ENCODE measurements at places on chromosomes 6 and 20. TPM values are rescaled to one million over a fixed set of nuclear protein-coding genes. Genes with fewer than 3 reads are reported as not detected.
A peak's percentile ranks its signal among the peaks of the same experiment; 100 is the strongest.

DNA sequence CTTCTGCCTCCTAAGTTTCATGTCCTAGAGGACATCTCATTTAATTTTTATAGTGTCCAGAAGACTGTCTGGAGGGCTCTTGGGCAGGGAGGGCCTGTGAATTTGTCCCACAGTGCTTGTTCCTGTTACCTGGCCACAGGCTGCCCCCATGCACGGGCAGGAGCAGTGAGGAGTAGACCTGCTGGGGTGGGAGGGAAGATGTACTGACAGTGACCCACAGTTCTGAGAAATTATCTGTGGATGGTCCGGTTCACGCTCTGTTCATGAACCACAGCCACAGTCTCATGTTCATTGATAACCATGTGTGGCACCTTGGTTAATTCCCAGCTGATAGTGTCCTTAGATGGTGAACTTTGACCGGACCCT is 18.8 kb upstream of the ZNF831 start:
- H3K4me3 ChIP-seq = no peak overlapping the region
- no peaks in the 10 kb centered on the region for H3K4me1 ChIP-seq
- H3K27ac ChIP-seq = no peak overlapping the region
- DNase-seq = no peak
- peaks cover 14% of the 10 kb centered on the region for H3K27me3 ChIP-seq

- no peaks in the 10 kb centered on the region for H3K27me3 ChIP-seq
- no peaks in the 10 kb centered on the region for H3K4me1 ChIP-seq
- H3K36me3 ChIP-seq = no peaks in the 10 kb centered on the region
These were observed 148.0 kb upstream of the SPTLC3 start for GRCh38 chr20:12860619-12861247.

DNA sequence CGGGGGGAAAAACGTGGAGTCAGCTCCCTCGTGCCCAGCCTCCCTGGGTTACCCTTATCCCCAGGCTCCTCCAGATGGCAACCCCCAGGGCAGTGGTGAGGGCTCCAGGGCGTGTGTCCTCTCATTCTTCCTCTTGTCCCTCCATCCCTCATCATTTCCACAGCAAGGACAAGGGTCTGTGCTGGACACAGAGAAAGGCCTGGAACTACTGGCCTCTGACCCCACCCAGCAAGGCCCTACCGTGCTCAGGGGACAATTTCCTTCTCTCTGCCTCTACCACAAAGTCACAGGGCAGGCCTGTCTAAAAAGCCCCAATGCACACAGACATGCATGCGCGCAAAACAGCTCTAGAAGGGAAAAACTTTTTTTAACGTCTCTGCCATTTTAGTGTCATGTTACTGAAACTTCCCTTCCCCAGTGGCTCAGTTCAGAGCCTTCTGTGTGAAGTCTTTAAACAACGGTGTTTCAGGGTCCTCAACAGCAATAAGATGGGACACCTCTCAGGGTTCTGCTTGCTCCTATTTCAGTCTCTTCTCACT is 1.1 kb upstream of the SLC35B2 start:
- DNase-seq = no peak
- H3K4me3 ChIP-seq = no peak overlapping the region
- peak overlapping the region; percentile 95 for H3K27ac ChIP-seq

- H3K27ac ChIP-seq = no peak overlapping the region
- H3K36me3 ChIP-seq = no peaks in the 10 kb centered on the region
- H3K4me3 ChIP-seq = no peak overlapping the region
- no peak for DNase-seq
These were observed 60.1 kb downstream of the SESN1 start for GRCh38 chr6:109034526-109034925.

DNA sequence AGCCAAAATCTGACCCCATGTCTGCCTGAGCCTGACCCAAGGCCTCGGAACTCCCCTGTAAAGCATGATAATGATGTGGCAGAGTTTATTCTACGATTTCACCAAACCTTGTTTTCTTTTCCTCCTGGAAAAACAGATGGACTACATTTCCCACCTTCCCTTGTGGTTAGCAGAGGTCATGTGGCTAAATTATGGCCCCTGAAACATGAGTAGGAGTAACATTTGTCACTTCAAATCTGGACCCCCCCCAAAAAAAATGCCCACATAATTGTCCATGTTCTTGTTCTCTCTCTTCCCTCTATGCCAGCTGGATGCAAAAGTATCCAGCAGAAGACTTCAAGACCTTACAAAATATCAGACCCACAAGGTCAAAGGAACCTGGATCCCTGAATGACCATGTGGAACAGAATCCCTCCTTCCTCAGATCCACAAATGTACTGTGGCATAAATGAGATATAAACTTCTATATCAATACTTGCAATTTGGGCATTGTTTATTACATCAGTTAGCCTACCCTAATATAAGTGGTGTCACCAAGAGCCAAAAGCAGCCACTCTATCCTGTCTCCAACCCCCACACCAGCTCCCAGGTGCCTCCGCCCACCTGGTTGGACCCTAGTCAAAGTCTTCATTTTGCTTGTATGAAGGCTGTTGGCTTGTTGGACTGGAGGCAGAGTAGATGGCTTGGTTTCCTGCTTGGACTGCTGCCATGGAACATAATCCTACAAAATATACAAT is 1.4 kb downstream of the C20orf96 start:
- no peaks in the 10 kb centered on the region for H3K27me3 ChIP-seq
- H3K4me1 ChIP-seq = peaks cover 12% of the 10 kb centered on the region
- no peak overlapping the region for H3K27ac ChIP-seq
- peak overlapping the region; percentile 94 for H3K4me3 ChIP-seq

GRCh38 chr6:93787841-93788240 is 368.5 kb upstream of the EPHA7 start:
- H3K4me1 ChIP-seq = no peaks in the 10 kb centered on the region
- H3K36me3 ChIP-seq = no peaks in the 10 kb centered on the region
- DNase-seq = no peak

DNA sequence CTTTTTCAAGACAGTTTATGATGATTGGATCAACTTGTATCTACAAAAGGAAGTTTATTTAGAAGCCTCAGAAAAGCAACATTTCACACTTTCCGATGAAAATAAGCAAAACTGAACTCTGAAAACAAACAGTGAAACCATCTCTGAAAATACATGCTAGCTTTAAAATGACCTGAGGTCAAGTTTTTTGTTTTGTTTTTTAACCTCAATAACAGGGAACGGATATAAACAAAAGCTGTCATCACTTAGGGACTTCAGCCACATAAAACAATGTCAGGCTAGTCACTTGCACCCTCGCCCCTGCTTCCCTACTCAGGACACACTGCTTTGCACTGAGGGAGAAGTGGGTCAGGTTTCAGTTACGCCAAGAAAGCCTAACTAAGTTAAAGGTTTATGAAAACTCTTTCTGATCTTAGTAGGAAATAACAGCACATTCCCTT is 11.6 kb downstream of the BACH2 start:
- DNase-seq = no peak
- peaks cover 40% of the 10 kb centered on the region for H3K4me1 ChIP-seq
- peak overlapping the region; percentile 65 for H3K27ac ChIP-seq
- H3K36me3 ChIP-seq = no peaks in the 10 kb centered on the region
- no peaks in the 10 kb centered on the region for H3K27me3 ChIP-seq

DNA sequence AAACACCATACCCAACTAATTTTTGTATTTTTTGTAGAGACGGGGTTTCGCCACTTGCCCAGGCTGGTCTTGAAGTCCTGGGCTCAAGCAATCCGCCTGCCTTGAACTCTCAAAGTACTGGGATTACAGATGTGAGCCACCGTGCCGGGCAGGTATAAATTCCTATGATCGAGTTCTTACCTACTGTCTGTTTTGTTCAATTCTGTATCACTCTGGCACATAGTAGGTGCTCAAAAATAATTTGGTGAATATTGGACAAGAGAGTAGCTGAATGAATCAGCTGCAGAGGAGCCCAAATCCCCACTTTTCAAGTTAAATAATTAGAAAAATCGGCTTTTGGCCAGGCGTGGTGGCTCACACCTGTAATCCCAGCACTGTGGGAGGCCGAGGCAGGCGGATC is 13.7 kb upstream of the ZMYND8 start:
- no peak overlapping the region for H3K27ac ChIP-seq
- H3K4me3 ChIP-seq = no peak overlapping the region
- H3K36me3 ChIP-seq = no peaks in the 10 kb centered on the region
- no peak for DNase-seq
- H3K4me1 ChIP-seq = peaks cover 15% of the 10 kb centered on the region

GRCh38 chr6:4909063-4909706 is 94.7 kb downstream of the RPP40 start:
- no peaks in the 10 kb centered on the region for H3K27me3 ChIP-seq
- H3K4me3 ChIP-seq = no peak overlapping the region
- DNase-seq = no peak
- no peak overlapping the region for H3K27ac ChIP-seq
- H3K36me3 ChIP-seq = no peaks in the 10 kb centered on the region

GRCh38 chr6:15775741-15776140 is 112.9 kb upstream of the DTNBP1 start:
- no peaks in the 10 kb centered on the region for H3K4me1 ChIP-seq
- no peak overlapping the region for H3K27ac ChIP-seq
- H3K27me3 ChIP-seq = peaks cover 4% of the 10 kb centered on the region

DNA sequence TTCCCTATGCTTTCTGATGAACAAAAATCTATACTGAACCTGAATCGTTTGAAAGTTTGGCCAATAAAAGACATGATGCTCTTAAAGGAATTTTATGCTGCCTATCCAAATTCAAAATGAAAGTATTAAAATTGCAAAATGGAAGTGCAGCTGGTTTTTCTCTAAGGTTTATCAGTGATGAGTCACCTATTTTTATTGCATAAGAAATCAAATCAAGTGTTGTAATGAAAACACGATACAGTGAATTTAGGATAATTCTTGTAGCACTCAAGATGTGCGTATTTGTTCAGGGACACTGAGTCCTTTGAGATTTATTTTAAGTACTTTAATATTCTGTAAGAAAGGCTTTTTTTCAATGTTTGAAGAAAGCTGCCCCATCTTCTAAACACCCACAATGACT is 409.5 kb downstream of the ADGRB3 start:
- no peaks in the 10 kb centered on the region for H3K36me3 ChIP-seq
- no peak overlapping the region for H3K4me3 ChIP-seq
- DNase-seq = no peak
- no peaks in the 10 kb centered on the region for H3K4me1 ChIP-seq
- H3K27me3 ChIP-seq = no peaks in the 10 kb centered on the region

DNA sequence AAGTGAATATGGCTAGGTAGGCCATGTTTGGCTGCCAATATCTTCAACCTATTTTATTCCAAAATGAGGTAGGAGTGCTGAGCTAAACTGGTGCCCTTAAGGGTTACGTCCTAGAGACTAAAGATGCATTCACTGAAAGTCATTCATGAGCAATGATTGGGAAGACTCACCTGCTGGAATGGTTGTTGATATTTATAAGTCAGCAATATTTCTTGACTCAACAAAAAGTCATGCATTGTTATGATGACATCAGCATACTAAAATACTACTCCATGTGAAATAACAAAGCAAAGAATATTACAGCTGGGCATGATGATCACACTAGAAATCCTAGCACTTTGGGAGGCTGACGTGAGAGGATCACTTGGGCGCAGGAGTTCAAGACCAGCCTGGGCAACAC is 17.6 kb upstream of the NUP153 start:
- no peak overlapping the region for H3K4me3 ChIP-seq
- no peak overlapping the region for H3K27ac ChIP-seq
- peaks cover 8% of the 10 kb centered on the region for H3K4me1 ChIP-seq
- DNase-seq = no peak
- H3K36me3 ChIP-seq = no peaks in the 10 kb centered on the region
- no peaks in the 10 kb centered on the region for H3K27me3 ChIP-seq

DNA sequence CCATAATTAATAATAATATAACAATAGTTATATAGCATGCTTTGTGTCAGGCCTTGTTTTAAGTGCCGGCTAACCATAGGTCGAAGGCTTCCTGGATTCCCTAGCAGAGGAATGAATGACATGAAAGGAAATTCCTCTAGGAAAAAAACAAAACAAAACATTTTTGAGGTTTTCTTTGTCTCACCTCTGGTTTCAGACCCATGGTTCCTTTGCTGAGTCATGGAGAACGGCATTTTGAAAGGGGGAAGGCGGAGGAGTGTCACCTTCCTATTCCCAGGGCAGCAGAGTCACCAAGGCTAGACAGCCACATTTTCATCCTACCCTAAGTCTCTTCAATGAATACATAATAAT is 25.3 kb upstream of the CCND3 start:
- H3K27me3 ChIP-seq = no peaks in the 10 kb centered on the region
- peak; percentile 80 for DNase-seq
- peak overlapping the region; percentile 79 for H3K27ac ChIP-seq
- H3K4me1 ChIP-seq = peaks cover 38% of the 10 kb centered on the region
- no peaks in the 10 kb centered on the region for H3K36me3 ChIP-seq

DNA sequence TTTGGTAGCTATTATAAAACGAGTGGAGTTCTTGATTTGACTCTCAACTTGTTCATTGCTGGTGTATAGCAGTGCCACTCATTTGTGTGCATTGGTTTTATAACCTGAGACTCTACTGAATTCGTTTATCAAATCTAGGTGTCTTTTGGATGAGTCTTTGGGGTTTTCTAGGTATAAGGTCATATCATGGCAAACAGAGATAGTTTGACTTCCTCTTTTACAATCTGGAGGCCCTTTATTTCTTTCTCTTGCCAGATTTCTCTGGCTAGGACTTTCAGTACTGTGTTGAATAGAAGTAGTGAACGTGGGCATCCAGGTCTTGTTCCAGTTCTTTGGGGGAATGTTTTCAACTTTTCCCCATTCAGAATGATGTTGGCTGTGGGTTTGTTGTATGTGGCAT is 38.8 kb downstream of the SUMO4 start:
- H3K4me1 ChIP-seq = no peaks in the 10 kb centered on the region
- no peak overlapping the region for H3K4me3 ChIP-seq
- no peaks in the 10 kb centered on the region for H3K36me3 ChIP-seq
- H3K27me3 ChIP-seq = no peaks in the 10 kb centered on the region

DNA sequence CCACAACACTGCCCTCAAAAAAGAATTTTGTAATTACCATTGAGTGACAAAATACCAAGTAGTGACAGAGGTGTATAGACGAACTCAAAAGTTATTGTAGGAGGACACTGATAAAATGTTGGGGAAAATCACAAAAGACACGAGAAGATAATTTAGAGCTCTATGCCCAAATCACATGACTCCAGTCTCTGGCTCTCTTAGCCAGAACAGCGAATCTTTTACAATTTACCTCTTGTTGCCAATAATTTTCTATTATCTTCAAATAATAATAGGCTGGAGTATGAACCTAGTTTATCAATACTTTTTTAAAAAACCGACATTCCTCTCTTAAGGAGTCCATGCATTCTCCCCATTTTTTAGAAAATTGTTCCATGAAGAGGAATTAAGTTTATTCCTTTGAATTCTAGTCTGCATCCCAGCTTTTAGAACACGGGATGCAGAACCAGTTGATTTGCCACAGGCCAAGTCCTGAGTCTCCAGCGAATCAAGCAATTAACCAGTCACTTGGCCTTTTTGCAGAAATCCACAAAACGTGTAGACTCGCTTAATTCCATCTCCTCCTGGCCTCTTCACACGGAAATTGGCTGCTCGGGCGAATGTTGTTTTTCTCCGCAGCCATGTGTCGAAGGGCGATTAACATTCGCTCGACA is 507 bp upstream of the RIPPLY2 start:
- DNase-seq = no peak

Gene HLA-DRA
- 4.7 TPM for total RNA-seq

Gene NRSN1
- total RNA-seq = not detected

Gene BPIFB6
- total RNA-seq = not detected

Gene STK4
- total RNA-seq = 45.4 TPM

Gene LST1
- total RNA-seq = 0.69 TPM

Gene OR2H2
- total RNA-seq = not detected

Gene SLC17A1
- not detected for total RNA-seq

Gene LPA
- total RNA-seq = not detected

Gene ENPP3
- total RNA-seq = 0.15 TPM

All from HCT116 (cell line).